ENCODE measurements at places on chromosomes 7 and 10.
A peak's percentile ranks its signal among the peaks of the same experiment; 100 is the strongest.

GRCh38 chr7:70700941-70701425 is 431.0 kb upstream of the GALNT17 start:
- DNase-seq, result no peak

- no peak for DNase-seq
These were observed 72.9 kb upstream of the NEBL start for GRCh38 chr10:20970044-20970443.

GRCh38 chr10:116892907-116893685 is 43.8 kb downstream of the ENO4 start:
- DNase-seq, result no peak

GRCh38 chr10:119080521-119081259 is at the start of gene EIF3A:
TSS of gene EIF3A (minus strand) at chr10:119080817. CDS start at chr10:119080676, 141 bp downstream.
- DNase-seq, result peak; percentile 68

DNA sequence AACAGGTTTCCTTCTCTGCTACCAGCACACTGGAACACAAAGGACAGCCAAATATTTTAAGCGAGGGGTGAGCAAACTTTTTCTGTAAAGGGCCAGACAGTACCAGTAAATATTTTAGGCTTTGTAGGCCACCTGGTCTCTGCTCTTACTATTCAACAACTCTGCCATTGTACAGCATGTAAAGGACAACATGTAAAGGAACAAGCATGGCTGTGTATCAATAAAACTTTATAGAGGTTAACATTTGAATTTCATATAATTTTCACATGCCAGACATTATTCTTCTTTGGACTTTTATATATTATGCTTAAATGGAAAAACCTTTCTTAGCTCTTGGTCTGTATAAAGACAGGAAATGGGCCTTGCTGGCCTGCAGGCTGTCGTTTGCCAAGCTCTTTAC is 30.2 kb downstream of the RHEB start:
- no peak for DNase-seq

GRCh38 chr10:58278274-58278961 is 9.5 kb downstream of the CISD1 start:
- no peak for DNase-seq

DNA sequence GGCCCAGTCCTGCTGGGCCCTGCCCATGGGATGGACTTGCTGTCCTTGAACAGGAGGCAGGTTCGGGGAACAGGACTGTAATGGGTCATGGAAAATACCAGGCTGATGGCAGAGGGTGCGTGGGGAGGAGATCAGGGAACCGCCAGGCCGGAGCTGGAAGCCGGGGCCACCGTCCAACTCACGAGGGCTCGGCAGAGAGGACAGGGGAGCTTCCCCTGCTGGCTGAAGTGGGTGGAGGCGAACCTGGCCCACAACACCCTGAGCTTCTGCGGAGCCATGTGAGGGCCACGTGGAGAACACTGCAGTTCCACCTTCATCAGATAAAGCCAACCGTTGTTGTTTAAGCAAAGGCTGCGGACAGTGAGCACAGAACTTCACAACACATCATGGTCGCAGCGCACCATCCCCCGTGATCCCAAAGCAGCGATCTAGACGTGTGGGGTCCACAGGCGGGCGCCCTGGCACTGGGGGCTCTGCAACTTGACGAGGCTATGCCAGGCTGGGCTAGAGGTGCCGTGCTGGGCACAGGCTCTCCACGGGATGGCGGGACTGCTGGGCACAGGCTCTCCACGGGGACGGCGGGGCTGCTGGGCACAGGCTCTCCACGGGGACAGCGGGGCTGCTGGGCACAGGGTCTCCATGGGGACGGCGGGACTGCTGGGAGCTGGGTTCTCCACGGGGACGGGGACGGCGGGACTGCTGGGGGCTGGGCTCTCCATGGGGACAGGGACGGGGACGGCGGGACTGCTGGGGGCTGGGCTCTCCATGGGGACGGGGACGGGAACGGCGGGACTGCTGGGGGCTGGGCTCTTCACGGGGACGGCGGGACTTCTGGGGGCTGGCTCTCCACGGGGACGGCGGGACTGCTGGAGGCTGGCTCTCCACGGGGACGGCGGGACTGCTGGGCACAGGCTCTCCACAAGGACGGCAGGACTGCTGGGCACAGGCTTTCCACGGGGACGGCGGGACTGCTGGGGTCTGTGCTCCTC is 473.4 kb downstream of the DNAJB6 start:
- DNase-seq, result no peak
